ENCODE measurements at places on chromosomes 12 and 14. TPM values are rescaled to one million over a fixed set of nuclear protein-coding genes. Genes with fewer than 3 reads are reported as not detected.
A peak's percentile ranks its signal among the peaks of the same experiment; 100 is the strongest.

- DNase-seq, result no peak
Observed at GRCh38 chr12:29674463-29674862, 109.3 kb downstream of the TMTC1 start.

GRCh38 chr14:95150910-95151309 lies 6.4 kb downstream of the DICER1 start:
- no peak for DNase-seq

GRCh38 chr14:76085358-76085757 lies 66.4 kb upstream of the GPATCH2L start:
- DNase-seq, result no peak

DNA sequence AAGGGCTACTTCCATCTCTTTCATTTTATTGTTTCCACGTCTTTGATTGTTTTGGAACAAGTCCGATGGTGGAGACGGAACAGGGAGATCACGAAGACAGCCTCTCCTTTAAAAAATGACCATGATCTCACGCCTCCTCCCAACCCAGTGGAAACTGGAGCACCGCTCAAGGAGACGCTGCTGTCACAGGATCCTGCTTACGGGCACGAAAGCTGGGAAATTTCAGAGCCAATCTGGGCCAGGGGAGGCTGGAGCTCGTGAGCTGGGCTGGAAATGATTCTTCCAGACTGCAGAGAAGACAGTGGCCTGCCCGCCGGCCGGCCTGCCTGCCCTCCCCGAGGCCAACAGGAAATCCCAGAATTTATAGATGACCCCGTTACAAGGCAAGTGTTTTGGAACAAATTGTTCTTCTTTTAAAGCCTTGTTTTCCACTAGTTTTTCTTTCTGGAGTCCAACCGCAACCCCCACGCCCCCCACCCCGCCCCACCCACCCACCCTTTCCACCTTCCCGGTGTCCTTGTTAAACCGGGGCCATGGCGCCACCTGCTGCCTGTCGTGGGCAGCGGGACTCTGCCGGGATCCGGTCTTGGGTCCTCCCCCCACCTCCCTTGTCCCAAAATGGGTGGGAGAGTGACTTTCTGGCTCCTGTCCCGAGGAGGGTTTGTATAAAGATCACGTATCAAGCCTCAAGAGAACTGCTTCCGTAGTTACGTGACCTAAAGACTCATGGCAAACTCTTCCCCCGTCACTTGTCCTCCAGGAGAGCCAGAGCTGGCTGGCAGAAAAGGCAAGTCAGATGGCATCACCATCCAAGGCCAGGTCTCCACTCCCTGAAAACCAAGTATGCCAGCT lies 40.3 kb downstream of the MAP1LC3B2 start:
- DNase-seq, result peak; percentile 83

DNA sequence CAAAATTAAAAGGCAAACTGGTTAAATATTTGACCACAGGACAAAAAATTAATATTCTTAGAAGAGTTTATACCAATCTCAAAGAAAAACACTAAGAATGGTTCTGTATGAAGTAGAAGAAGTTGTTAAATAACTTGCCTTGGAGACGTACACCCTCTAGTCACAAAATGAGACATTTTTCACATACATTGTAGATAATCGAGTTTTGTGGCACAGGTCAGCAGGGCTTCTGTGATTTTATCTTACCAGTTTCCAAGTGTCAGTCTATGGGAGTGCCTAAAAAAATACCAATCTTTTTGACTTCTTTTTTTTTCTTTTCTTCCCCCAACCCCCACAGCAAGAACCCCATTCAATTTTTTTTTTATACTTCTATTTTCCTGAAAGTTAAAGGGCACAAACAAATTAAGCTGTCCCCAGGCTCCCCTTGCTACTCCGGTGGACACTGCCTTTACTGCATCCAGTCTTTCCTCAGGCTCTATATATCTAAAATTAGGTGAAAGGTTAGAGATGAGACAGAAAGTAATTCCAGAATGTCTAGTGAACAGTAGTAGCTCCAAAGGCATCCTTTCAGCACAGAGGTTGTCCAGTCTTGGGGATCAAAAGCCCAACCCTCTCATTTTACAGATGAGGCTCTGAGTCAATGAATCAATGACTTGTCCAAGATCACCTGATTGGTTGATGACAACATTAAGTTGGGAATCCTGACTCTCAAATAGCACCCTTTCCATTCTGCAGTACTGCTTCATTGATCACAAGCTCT lies 6.2 kb downstream of the LIMA1 start:
- DNase-seq, result peak; percentile 44

DNA sequence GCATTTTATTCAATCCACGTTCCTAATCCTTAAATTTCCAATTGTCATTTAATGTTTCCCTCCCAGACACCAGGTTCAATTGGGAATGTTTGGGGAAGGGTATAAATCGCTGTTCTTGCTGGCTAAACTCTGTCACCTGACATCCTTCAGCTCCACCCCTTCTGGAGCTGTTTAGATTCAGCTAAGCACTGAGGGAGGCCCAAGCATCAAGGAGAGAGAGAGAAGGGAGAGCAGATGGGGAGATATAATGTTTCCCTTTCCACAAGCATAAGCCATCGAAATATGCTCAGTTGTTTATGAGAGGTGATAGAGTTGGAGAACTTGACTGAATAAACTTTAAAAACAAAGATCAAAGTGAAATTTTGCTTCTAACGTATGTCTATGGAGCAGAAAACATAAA lies 1.8 kb downstream of the ABCC9 start:
- peak; percentile 10 for DNase-seq

- DNase-seq, result peak; percentile 67
Observed at GRCh38 chr12:63862187-63862968, 17.9 kb downstream of the SRGAP1 start.

- peak; percentile 73 for DNase-seq
Observed at GRCh38 chr12:70609739-70610491, 27.3 kb downstream of the PTPRB start.

GRCh38 chr12:131138638-131139362 lies 185.1 kb downstream of the ADGRD1 start:
- DNase-seq, result no peak

DNA sequence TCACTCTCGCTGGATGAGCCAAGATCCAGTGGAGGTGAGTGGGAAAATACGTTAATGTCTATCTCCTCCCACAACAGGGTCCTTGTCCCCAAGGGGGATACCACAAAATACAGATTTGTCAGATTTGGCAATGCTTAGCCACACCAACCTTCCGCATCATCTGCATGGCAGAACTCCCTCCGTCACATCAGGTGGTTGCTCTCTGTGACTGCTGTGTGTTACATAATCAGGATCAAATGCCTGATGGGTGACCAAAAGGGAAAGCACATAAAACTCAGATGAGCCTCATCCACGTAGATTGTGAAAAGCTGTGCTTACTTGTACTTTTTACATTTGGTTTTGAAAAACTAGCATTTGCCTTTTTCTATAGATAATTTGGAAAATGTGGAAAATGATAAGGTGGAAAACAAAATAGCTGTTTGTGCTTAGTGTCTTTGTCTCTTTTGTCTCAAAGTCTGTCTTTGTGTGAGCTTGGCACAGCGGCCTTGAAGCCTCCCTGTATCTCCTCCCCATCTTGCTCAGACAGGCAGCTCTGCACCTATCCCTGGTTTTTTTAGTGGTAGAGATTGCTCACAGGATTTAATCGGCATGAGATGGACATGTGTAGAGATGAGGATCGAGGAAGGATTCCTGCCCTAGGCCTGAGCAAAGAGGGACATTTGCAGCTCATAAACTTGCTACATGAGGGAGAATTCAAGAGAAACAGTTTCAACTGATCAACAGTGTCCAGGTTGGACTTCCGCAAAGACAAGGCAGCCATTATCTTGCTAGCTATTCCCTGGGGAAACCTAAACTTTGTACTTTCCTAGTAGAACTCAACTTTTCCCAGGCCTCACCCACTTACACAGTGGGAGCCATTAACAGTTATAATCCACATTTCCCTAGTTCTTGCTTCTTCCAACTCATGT lies 3.6 kb upstream of the FGF6 start:
- no peak for DNase-seq

- no peak for DNase-seq
Observed at GRCh38 chr12:103369929-103370328, 125.8 kb downstream of the C12orf42 start.

Gene RERGL
- total RNA-seq, result 0.51 TPM

Gene GPR68
- total RNA-seq, result 10.6 TPM

Gene KRT3
- not detected for total RNA-seq

Gene TMTC1
- total RNA-seq, result 25.3 TPM

All from GM23248 (cell line).